ENCODE measurements at places on chromosomes 11 and 22.

DNA sequence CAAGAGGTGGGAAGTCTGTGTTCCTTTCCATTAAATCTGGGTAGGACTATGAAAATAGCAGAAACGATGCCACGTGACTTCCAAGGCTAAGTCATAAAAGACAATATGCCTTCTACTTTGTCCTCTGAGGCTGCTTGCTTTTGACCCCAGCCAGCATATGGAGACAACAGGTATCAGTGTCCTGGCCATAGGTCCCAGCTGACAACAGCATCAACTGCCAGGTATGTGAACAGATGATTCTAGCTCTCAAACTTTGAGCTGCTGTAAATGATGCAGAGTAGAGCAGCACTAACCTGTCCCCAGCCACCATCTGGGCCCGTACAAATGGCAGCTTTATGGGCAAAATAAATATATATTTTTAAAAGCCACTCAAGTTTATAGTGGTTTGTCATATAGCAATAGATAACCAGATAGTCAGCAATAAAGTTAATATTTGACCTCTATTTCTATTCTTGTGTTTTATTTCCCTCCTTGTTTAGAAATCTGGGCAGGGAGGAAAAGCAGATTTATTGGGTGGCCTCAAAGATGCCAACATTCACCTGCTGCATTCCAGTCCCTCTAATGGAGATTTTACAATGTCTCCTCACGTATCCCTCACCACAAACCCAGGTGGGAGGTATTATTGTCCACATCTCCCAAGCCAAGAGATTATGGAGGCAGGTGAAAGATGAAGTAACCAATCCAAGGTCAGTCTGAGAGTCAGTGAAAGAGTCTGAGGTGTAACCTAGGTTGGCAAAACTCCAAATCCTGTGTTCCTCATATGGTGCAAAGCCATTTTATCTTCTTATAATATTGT, 209.6 kb upstream of the LARGE1 start:
- no peak for DNase-seq

DNA sequence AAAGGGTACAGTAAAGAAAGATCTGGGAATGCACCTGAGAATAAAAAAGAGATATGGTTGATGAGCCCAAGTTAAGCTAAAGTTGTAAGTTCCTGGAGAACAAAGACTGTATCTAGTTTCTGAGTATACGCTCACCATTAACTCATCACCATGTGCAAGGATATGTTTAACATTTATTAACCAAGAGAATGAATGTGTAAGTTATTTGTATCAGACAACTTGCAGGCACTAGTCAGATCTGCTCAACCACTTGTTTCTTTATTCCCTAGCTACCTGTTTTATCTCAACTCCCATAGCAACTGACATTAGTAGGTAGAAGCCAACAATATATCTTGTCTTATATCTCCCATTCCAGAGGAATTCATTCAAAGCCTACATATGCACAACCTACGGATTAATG, 74.9 kb upstream of the KCNA4 start:
- no peak for DNase-seq

DNA sequence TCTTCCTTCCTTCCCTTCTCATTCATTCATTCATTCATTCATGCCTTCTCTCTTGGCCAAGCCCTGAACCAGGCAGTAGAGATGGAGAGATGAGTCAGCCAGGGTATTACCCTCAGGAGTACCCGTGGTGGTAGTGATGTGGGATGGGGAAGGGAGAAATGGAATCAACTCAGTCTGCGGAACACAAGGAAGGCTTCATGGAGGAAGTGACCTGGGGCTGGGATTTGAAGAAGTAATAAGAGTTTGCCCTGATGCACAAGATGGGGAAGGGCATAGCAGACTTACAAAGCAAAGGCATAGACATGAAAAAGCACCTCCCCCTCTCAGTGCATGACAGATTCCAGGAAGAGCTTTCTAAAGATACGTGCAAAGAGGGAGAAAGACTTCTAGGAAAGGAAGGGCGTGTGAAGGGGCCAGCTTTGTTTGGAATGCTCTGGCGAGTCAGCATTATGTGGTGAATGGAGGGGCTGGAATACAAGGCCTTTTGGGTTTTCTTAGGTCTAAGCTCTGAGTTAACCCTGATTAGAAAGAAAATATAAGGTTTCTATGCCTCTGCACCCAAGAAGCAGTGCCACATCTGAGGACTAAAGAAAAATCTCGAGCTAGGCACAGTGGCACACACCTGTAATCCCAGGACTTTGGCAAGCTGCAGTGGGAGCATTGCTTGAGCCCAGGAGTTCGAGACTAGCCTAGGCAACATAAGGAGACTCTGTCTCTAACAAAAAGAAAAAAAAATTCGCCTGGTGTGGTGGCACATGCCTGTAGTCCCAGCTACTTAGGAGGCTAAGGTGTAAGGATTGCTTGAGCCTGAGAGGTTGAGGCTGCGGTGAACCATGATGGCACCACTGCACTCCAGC, 36.4 kb upstream of the ACER3 start:
- DNase-seq = no peak

GRCh38 chr11:64148917-64149617, 16.8 kb downstream of the MACROD1 start:
- no peak for DNase-seq

- no peak for DNase-seq
Measured at GRCh38 chr11:66680966-66681645, 3.4 kb upstream of the RBM4B start.

- no peak for DNase-seq
Measured at GRCh38 chr11:118462178-118462577, 25.9 kb downstream of the KMT2A start.

- no peak for DNase-seq
Measured at GRCh38 chr11:78140392-78141077, 1.1 kb upstream of the ALG8 start.

DNA sequence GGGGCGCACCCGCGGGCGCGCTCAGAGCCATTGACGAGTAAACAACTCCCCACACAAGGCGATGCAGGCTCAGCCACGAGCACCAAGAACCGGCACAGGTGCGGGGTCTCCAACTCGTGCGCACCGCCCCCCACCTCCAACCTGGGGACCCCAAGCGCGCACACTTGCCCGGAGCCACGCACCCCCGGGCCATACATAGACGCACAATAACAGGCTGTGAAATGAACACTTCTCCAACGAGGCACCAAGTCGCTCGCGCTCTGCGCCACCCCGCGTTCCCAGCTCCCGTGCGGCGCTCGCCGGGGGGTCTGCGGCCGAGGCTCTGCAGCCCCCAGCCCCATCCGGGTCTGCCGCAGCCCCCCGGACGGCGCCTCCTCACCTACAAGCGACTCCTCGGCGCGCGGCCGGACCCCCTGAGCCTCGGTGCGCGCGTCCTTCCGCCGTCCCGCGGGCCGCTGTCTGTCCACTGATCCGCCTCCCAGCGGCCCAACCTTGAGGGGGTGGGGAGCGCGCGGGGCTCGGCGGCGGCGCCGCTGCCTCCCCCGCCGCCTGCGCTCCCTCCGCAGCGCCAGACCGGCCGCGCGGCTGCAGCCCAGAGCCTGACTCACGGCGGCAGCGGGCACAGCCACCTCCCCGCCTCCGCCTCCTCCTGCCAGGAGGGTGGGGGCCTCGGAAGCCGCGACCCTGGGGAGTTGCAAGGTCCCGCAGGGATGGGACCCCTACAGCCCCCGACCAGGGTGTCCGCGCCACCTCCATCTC, 1.6 kb downstream of the IFITM10 start:
- DNase-seq = no peak

GRCh38 chr11:127898422-127899365, 688.7 kb downstream of the ETS1 start:
- no peak for DNase-seq

DNA sequence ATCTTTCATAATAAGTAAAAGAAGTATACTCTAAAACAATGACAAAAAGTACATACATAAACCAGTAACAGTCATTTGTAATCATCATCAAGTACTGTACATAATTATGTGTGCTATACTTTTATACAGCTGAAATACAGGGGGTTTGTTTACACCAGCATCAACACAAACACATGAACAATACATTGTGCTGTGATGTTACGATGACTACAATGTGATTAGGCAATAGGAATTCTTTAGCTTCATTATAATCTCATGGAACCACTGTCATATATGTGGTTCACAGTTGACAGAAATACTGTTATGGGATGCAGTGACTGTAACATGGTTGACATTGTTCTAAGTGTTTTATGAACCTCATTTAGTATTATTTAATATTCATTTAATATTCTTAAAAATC, 914.4 kb upstream of the TENM4 start:
- no peak for DNase-seq

DNA sequence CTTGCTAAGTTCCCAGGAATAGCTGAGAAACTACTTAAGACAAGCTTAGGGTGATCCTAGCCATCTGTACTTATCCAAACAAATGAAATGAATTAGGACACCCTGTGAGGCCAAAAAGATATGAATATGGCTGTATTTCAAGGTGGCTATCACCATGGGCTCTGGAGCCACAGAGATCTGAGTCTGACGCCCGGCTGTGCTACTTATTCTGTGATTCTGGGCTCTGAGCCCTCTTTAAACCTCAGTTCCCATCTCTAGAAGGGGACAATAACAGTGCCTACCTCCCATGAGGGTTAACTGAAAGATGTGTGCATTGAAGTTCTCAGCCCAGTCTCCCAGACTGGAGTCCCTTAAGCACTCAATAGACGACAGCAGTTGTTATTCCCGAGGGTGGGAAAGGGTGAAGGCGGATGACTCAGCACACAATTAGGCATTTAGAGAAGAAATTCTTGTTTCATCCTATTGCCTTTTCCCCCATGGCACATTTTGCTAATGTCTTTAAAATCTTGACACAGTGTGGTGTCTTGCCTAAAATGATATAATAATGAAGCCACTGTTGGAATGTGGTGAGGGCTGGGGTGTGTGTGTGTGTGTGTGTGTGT, 132.5 kb downstream of the ADAMTS15 start:
- DNase-seq = no peak

DNA sequence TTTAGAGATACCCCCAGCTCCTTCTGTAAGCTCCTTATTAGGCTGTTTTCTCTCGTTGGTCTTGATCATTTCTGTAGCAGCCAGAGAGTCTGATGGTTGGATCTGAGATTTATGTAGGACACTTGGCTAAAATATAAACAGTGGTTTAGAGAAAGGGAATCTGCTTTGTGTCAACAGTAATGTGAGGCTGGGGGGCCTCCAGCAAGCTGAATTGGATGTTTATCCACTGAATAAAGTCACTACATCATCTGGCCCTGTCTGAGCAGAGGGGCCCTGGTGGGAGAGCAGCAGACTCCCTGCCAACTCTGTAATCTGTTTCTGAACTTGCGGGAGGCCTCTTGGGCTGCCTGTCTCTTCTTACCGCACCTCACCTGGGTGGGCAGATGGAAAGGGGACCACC, 328.5 kb upstream of the PLET1 start:
- no peak for DNase-seq

GRCh38 chr22:26887456-26887855, 230.1 kb downstream of the MIAT start:
- DNase-seq = no peak

GRCh38 chr22:46148816-46149511, 1.4 kb upstream of the PPARA start:
- no peak for DNase-seq

DNA sequence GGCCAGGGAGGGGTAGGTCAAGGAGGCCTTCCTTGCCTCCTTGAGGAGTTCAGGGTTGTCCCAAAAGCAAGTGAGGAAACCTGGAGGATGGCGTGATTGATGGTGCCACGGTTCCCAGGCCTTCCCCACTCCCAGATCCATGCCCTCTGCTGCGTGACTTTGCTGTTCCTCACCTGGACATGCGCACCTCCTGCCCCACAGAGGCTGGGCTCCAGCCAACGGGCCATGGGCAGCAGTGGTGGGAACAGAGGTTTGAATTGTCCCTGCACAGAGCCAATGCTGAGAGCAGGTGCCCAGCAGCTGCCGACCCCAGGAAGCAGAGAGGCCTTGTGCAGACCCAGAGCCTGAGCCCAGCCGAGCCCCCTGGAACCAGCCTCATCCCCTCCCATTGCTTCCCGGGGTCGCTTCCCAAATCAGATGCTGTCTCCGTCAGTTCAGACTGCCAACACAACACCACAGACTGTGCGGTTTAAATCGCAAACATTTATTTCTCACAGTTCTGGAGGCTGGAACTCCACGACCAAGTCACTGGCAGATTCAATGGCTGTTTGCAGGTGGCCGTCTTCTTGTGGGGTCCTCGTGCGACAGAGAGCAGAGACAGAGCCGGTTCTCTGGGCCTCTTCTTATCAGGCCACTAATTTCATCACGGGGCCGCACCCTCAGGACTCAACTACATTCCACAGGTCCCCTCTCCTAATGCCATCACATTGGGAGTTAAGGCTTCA, 6.2 kb upstream of the LINC01488 start:
- DNase-seq = no peak

GRCh38 chr11:26286472-26287066, 45.4 kb upstream of the ANO3 start:
- DNase-seq = peak; percentile 3

DNA sequence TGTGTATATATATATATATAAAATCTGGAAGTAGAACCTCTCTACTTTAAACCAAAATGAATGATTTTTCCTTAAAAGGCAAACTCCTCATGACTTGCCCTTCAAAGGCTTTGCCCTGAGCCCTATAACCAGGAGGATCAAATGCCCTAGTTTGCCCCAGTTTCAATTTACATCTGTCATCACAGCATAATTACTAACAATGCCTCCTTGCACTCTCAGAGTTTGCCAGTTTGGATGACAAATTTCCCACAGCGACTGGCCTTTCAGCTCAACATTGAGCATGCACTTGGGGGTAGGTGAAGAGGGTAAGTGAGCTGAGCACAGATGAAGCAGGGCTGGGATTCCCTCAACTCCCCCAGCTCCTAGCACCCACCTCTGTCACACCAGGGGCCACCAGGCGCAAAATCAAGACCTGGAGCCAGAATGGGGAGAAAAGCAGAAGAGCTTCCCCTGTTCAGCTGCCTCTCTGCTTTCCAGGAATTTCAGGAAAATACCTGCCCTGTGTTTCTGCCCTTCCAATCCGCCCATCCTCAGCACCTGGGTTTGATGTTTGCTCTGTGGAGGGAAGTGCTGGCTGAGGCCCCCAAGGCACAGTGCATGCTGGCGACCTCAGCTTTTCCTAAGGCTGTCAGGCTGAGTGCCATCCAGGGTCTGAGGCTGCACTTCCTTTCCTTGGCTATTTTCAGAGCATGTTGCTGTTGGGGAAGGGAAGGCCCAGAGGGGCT, 67.5 kb downstream of the ADAMTS15 start:
- DNase-seq = no peak

DNA sequence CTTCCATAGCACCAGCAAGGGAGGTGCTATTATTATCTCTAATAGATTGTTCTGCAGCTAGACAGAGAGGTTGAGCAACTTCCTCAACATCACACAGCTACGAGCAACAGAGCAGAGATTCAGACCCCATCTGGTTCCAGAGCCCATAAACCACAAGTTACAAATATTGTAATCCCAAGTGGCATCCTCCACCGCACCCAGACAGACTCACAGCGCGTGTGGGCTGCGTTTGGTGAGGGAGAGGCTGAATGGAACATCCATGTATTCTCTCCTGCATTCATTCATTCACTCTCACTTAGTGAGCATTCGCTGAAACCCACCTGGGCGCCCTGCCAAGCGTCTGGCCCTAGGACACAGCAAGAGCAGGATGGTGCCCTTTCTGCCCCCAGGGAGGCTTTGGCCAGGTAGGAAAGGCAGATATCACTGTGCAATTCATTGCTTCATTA, 33.5 kb downstream of the LIF start:
- no peak for DNase-seq

Data from activated CD4-positive, alpha-beta T cell treated with anti-CD3 and anti-CD28 coated beads, Interleukin-10, Interleukin-2, amounts not matched to agents 100 ng/mL and 50 ng/mL, durations not matched to agents 16 hours and 8 hours (primary cell).